Progenitor cell of endocrine pancreas (in vitro differentiated cells): ENCODE measurements at places on chromosomes 16 and 17. TPM values are rescaled to one million over a fixed set of nuclear protein-coding genes. Genes with fewer than 3 reads are reported as not detected.

The AANAT gene
- 0.40 TPM in 1 of 2 replicates, not detected in the other for total RNA-seq

DNA sequence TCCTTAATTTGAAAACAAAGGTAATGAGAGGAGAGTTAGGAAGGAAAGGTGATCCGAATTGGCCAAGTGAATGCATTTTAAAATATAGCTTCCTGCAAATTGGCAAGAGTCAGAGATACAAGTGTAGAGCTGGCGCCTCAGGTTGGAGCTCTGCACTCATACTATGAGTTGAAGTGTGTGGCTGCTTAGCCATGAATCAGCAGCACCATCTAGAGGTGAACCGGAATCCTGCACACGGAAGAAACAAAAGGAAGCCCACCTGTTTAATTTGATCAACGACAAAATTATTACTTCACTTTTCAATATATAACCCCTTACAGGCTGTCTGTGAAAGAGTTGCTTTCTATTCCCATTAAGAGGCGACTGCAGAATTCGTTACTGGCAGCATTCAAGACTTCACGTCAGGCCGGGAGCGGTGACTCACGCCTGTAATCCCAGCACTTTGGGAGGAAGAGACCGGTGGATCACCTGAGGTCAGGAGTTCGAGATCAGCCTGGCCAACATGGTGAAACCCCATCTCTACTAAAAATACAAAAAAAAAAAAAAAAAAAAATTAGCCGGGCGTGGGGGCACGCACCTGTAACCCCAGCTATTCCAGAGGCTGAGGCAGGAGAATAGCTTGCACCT is 1253.7 kb upstream of the CDH8 start:
- no peak overlapping the region for H3K27ac ChIP-seq
- H3K36me3 ChIP-seq: no peaks in the 10 kb centered on the region
- no peak overlapping the region for H3K4me3 ChIP-seq
- peak; percentile 32 for DNase-seq

The WBP2 gene
- 47.9 and 57.7 TPM in 2 replicates for total RNA-seq

GRCh38 chr16:2155977-2156848 is 631 bp downstream of the TRAF7 start:
- no peak for DNase-seq
- peak overlapping the region; percentile 97 for H3K4me3 ChIP-seq
- no peaks in the 10 kb centered on the region for H3K27me3 ChIP-seq
- H3K36me3 ChIP-seq: peaks cover 3% of the 10 kb centered on the region

The DNAI2 gene
- not detected in 2 replicates for total RNA-seq

GRCh38 chr17:19805006-19805405 is 56.9 kb upstream of the ALDH3A1 start:
- H3K27ac ChIP-seq: no peak overlapping the region
- DNase-seq: no peak
- peaks cover 32% of the 10 kb centered on the region for H3K36me3 ChIP-seq
- no peak overlapping the region for H3K4me3 ChIP-seq

The GPS2 gene
- total RNA-seq: 77.1 and 81.1 TPM in 2 replicates

DNA sequence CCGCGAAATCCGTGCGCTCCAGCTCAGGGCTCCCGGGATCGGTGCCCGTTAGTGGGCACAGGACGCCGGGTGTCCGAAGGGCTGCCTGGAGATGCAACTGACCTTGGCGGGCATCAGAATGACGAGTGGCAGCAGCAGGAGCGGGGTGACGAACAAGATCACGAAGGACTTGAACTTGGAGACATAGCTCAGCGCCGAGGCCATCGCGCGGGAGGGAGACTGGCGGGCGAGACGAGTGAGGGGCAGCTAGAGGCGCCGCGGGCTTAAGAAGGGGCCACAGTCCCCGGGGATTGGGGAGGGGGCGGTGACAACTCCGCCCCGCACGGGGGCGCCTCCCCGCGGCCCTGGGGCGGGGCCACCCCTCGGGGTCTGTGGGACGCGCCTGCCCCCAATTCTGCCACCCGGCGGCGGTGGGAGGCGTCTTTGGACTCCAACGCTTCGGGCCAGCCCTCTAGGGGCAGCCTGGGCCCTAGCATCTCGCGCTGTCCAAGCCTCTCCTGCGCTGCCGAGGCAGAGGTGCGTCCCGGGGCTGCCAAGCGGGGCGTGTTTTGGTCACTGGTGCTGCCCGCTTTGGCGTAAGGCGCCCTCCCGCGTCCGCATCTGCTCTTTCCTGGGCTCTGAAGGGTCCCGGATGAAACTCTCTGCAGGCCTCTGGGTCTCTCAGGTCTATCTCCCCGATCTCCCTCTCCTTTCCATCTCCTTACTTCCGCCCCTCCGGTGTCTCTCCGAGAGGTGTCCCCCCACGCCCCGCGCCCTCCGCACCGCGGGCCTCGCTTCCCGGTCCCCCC is at the start of gene SLC13A5:
SLC13A5 (minus strand) TSS at position 240 of the 788 bp plus-strand sequence; CDS start at position 204, 36 bp downstream.
- H3K4me1 ChIP-seq: peaks cover 8% of the 10 kb centered on the region
- H3K36me3 ChIP-seq: no peaks in the 10 kb centered on the region
- peaks cover 50% of the 10 kb centered on the region for H3K27me3 ChIP-seq
- peak within 1 kb of the TSS; percentile 78 for H3K4me3 ChIP-seq
- peak; percentile 72 for DNase-seq
- peak within 1 kb of the TSS; percentile 84 for H3K27ac ChIP-seq

The GINS2 gene
- 20.9 and 22.3 TPM in 2 replicates for total RNA-seq

The MT4 gene
- total RNA-seq: not detected in 2 replicates
